Stimulated activated CD4-positive, alpha-beta T cell treated with anti-CD3 and anti-CD28 coated beads, Interleukin-4, amount 100 ng/mL, for 48 hours (primary cell): ENCODE measurements at places on chromosomes 5 and 9.

GRCh38 chr5:32869216-32869615, 158.1 kb downstream of the NPR3 start:
- DNase-seq = no peak

DNA sequence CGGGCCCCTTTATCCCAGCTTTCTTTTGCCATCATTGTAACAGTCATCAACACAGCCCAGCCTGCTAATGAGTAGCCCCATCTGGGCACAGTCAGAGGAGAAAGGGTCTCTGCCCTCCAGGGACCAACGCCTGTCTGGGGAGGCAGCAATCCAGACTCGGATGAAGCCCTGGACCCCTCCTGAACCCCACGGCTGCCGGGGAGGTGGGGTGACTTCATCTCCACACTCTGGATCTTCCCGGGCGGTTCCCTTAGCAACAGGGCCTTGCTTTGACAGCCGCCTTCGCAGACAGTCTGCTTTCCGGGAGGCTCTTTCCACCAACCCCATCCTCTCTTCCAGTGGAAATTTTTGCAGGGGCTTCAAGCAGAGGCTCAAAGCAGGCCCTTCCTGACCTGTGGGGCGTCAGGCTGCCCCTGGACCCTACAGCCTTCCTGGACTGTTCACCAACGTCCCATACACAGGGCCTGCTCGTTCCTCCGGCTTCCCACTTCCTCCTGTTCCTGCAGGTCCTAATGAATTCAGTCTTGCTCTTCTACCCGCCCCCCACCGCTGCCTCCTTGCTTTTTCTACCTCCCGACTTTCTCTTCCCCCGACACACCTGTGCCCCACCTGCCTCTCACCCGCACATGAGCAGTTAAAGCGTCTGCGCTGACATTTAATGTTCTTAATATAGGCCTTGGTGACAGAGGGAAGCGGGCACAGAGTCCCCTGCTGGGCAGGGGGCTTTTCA, 161.7 kb upstream of the MVB12B start:
- no peak for DNase-seq

DNA sequence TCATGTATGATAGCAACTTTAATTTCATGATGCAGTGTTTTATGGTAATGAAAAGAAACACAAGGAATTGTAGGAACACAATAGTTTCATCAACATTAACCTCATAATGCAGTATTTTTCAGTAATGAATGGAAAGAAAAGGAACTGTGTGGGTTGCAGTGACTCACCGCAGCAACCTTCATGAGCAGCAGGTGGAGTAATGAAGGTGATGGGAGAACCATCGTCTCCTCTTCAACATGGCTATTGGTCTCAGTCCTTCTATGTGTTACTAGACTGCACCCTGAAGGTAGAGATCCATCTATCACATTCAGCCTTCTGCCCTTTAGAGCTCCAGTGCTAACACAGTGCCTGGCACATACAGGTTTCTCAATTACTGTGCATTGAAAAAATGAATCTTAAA, 58.0 kb downstream of the TMEM215 start:
- no peak for DNase-seq

GRCh38 chr9:35771534-35771933, 17.5 kb upstream of the MSMP start:
- no peak for DNase-seq

- no peak for DNase-seq
These were observed 47.4 kb upstream of the SLC2A8 start for GRCh38 chr9:127349483-127350113.

DNA sequence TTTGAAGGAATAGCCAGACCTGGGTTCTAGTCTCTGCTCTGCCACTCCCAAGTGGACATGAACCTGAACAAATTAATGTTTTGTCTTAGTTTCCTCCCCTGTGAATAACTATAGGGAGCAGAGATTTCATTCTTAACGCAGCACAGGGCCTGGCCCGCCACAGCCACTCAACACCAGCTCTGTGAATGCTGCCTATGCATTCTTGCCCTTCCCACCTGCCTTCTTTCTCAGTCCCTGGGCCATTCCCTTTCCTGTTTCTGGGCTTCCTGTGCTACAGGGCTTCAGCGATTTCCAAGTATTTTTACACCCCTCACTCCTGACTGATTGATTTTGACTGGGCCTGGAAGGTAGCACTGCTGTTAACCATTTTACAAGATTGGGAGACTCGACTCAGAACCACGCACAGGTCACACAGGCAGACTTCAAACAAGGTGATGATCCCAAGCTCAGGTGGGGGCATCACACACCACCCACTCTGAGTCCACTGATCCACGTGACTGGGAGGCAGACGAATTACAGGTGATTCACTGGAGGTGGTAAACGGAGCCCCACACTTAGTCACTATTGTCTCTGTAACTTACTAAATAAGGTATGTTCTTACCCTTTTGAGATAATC, 21.4 kb downstream of the PTPN3 start:
- no peak for DNase-seq
